ENCODE measurements at places on chromosomes 4 and X. TPM values are rescaled to one million over a fixed set of nuclear protein-coding genes. Genes with fewer than 3 reads are reported as not detected.

The ARHGAP6 gene
- not detected for total RNA-seq

The FSTL5 gene
- total RNA-seq, result not detected

The CLDN34 gene
- total RNA-seq, result not detected

DNA sequence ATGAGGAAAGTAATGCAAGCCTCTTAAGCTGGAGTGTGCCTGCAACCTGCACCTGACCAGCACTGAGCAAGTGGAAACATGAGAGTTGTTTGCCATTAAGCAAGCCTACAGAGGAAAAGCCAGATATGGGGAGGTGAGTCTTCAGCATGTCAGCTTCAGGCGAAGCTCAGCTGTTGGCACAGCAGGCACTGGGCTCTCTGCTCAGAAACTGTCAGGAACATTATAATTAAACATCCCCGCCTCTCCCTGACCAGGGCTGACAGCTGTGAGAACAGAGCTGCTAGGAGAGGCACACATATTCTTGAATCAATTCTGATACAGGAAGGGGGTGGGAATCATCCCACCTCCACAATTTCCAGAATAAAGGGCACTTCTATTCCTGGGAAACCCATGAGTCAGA, 19.0 kb upstream of the DCX start:
- no peak for DNase-seq

GRCh38 chr4:53424280-53424679, 46.8 kb downstream of the FIP1L1 start:
- DNase-seq, result no peak

DNA sequence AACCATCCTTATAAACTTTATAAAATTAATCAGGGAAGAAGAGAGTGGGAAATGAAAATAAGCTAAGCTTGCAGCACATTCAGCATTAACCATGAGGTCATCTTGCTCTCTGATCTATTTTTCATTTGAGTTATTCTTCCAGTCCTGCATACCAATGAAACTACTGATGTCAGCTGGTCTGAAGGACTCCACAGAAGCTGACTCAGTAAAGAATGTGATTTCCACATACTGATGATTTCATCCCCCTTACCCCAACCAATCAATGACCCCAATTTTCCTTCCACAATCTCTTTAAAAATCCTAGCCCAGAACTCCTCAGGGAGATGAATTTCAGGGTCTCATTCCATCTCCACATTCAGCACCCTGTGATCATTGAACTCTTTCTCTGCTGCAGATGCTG, 18.8 kb upstream of the DSPP start:
- DNase-seq, result no peak

- no peak for DNase-seq
These were observed 83.5 kb upstream of the RAPGEF2 start for GRCh38 chr4:159019356-159019755.

DNA sequence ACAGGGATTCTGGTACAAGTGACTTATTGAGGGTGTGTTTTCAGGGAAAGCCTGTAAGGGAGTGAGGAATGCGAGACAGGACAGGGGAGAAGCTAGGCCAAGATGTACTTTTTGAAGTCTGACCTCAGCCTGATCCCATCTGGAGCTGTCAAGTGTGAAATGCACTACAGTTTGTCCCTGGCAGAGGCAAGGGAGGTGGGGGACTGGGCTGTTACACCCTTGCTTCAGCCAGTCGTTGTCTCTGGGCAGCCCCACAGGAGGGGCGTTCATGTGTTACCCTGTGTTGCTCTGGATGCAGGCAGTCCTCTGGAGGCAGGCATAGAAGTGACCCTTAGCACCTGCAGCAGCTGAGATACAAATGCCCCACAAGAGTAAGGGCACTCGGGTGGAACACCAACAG, 25.8 kb downstream of the PPEF1 start:
- no peak for DNase-seq

- DNase-seq, result no peak
These were observed 15.7 kb downstream of the HELT start for GRCh38 chr4:185033950-185034349.

DNA sequence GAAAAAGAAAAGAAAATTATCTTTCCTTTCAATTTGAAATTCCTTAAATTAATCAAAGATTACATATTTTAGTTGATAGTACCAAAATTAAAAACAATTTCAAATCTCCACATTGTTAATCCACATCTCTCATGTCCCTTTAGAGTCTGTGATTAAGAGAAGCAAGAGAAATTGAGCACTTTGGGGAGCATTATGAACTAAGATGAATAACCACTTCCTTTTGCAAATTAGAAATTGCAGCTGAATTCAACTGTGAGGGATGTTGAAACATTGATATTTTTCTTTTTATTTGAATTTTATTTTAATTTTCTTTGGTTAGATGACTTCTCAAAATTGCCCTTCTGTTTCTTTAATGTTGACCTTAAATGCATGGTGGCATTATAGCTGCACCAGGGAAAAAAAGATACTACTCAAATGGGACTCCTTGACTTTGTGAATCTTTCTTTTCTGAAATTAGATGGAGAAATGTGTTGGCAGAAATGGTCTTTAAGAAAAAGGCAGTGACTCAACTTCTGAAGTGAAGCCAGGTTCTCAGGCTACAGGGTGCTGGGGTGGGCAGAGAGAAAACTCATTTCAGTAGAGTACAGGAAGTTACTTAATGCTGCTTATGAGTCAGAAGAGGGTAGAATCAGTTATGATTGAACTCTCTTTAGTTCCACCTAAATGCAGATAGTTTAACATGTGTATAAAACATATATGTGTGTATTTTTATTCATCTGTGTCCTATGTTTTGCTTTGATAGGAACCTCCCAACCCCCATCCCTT, 92.0 kb upstream of the TNIP3 start:
- no peak for DNase-seq

DNA sequence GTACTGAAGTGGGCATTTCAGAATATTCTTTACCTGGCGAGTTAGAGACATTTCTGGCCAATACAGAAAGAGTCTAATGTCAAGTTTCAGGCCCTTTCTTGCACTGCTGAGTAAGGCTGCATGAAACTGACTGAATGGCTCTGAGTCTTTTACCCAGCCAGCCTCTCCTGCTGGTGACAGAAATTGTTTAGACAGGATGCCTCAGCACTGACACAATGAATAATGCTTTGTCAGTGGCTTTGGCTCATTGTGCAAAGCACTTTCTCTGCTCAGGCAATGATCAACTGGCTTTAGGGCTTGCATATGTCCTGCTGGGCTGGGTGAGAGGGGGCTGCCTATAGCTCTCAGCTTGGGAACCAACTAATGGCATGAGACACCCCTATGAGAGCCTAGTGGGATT, 45.5 kb downstream of the CLNK start:
- no peak for DNase-seq

DNA sequence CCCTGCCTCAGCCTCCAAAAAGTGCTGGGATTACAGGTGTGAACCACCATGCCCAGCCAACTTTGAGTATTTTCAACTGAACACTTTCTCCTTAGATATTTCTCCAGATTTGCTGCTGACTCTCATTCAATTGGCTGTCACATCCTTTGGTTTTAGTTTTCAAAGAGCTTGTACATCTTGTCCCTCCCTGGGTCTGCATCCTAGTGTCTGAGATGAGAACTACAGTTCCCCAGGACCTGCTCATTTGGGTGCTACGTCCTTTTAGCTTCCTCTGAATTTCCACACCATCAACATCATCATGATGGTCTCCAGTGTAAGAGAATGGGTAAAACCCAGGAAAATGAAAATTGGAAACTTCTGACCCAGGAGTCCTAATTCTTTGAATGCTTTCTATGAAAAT, 312.9 kb downstream of the NLGN4X start:
- DNase-seq, result no peak
